ENCODE measurements at places on chromosomes 5 and 9.

DNA sequence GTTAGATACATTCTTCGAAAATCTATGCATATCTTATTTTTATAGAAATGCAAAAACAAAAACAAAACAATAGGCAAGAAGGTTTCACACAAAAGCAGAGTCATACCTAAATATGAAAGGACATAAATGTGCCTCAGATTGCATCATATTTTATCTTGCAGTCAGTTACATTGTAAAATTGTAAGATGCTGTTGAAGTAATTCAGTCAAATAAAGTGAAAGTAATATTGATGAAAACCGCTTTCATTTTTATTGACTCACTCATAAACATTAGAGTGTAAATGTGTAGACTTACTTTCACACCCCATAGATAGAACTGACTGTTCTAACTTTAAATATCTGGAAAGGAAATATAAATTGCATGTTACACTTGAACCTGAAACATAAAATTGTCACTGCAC is 931.5 kb upstream of the NUDT12 start:
- DNase-seq = no peak

DNA sequence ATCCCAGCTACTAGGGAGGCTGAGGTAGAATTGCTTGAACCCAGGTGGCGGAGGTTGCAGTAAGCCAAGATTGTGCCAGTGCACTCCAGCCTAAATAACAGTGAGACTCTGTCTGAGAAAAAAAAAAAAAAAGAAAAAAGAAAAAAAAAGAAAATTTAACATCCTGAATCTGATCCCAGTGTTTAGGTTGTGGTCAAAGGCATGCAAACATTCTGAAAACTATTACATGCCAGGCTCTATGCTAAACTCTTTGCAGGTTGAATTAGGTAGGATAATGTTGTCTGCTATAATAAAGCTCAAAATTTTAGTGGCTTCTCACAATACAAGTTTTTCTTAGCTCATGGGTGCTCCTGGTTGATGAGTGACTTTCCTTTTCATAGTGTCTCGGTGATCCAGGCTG is 367.4 kb downstream of the PSAT1 start:
- no peak for DNase-seq

DNA sequence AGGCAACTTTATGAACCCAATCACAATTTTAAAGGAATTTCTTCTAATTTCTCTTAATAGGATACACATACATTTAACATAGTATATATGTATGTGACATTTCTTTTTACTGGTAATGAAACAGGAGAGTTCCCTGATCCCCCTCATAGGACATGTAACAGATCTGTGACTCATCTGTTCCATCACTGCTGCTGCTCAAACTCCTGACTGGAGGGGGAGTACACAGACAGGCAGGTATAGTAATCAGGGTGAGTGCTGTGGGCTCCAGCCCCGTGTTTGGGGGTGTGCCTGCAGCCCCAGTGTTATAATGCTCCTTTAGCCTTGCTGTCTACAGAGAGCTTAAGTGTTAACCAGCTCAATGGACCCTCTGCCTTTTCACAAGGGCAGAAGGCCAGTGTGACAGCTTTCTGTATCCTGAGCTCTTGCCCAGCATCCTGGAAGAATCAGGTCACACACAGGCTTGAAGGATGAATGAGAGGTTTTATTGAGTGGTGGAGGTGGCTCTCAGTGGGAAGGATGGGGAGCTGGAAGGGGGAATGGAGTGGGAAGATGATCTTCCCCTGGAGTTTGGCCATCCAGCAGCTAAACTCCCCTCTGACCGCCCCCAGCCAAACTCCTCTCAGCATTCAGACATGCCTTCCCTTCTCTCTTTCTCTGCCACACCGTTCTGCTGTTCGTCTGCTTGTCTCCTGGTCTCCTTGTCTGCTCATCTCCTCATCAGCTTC is 161.3 kb downstream of the ZNF608 start:
- no peak for DNase-seq

DNA sequence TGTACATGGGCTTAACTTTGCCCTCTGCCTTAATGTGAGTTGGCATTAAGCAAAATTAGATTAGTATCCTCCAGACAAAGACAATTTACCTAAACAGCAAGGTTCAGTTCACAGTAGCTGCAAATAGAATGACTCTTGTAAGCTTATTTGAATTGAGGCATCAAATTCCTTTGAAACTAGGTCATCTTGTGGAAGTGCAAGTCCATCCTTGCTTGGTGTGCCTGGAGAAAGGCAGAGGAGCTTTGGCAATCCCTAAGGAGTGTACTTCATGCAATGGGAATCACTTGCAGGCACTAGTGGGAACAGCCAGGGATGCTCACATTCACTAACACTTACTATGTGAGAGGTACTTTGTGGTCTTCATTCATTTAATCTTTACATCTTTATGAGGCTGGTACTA is 118.3 kb downstream of the DRD1 start:
- no peak for DNase-seq

GRCh38 chr9:504921-505740 is 290.5 kb downstream of the DOCK8 start:
- no peak for DNase-seq

GRCh38 chr5:147743012-147743411 is 39.5 kb downstream of the JAKMIP2 start:
- no peak for DNase-seq

- no peak for DNase-seq
Observed at GRCh38 chr5:124279146-124279876, 467.1 kb downstream of the ZNF608 start.

DNA sequence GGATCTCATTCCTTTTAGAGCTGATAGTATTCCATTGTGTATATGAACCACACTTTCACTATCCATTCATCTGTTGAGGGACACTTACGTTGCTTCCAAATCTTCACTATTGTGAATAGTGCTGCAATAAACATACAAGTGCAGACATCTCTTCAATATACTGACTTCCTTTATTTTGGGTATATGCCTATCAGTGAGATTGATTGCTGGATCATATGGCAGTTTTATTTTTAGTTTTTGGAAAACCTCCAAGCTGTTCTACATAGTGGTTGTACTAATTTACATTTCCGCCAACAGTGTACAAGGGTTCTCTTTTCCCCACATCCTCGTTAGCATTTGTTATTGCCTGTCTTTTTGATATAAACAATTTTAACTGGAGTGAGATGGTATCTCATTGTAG is 33.8 kb upstream of the LECT2 start:
- DNase-seq = no peak

GRCh38 chr9:137333016-137333671 is 31.1 kb upstream of the NRARP start:
- no peak for DNase-seq

- DNase-seq = no peak
Observed at GRCh38 chr9:126383406-126384046, 56.9 kb downstream of the MVB12B start.

DNA sequence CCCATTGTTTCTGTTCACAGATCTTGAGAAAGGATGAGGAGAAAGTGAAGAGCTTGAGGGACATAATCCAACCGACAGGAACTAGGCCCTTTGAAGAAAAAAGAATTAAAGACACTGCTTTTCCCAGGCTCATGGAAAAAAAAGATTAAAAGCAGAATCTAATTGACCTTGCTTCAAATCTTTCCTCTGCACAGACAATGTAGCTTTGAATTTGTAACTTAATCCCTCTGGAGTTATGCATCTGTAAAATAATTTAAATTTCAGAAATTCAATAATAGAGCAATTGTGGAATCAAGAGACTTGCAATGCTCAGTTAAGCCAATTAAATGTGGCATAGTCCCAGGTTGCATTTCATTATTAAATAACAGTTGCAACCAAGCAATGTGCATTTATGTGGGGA is 64.6 kb downstream of the SVEP1 start:
- no peak for DNase-seq

GRCh38 chr5:67732921-67733320 is 482.6 kb upstream of the PIK3R1 start:
- DNase-seq = no peak

- DNase-seq = no peak
Observed at GRCh38 chr5:170536525-170536924, 32.7 kb downstream of the KCNIP1 start.

DNA sequence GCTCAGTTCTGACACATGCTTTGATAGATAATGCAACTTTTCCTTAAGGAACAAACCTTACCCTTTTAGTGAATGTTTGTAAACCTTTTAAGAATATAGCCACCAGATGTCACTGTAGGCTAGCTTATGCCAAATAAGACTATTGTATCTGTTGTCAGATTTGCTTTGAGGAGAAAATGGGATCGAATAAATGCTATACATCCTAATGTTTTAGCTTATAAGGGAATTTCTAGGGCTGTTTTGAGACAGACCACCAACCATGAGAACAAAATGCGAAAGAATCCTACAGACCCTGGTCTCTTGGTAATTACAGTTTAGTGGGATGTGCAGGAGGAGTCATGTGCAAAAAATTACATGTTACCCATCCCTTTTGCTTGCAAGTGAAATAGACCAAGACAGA is 127.6 kb upstream of the NMUR2 start:
- no peak for DNase-seq

DNA sequence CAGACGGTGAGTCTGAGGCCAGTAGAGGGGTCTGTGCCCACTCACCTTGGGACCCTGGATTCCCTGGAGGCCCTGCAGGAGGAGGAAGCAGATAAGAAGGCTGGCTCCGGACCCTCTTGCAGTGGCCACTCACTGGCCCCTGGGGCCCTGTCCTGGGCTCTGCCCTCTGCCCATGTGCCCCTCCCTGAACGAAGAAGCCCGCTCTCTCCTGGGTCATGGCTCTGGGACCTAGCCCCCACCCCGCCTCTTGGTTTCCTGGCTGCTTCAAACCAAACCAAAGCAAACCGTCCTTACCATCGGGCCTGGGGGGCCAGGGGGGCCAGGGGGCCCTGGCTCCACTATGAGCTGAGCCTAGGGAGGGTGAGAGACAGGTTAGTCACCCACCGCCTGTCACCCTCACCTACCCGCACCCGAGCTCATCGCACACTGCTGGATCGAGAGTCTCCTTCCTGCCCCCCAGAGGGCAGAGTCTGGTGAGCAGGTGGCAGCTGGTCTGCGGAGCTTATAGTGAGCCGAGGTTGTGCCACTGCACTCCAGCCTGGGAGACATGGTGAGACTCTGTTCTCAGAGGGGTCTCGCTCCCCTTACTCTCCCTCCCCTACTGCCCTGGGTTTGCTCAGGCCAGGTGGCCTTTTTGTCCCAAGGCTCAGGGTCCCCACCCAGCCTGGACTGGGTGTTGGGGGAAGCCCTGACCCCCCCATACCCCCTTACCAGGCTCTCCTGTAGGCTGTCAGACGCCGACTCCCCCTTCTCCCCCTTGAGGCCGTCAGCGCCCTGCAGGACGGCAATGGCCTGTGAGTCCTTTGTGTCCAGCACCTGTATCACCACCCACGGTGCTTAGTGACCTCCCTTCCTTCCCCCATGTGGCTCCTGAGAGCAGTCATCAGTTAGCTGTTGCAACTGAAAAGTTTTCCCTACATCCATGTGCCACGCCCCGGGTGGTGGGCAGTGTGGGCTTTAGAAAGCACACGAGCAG is 15.2 kb upstream of the PHYKPL start:
- DNase-seq = no peak

DNA sequence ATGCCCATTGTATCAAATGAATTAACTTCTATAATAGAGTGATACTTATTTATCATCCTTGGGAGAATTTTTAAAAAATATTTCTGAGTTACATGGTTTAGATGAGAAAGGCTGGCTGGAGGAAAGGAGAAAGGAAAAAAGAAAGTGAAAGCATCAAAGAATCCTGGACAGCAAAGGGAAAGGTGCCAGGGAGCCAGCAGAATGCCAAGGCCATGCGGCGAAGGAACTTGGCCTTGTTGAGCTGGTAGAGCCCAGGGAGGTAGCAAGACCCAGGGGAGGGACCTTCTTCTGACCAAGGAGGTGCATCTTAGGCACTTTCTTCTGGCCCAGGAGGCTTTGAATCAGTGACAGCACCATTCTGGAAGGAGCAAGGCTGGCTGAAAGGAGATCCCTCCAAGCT is 240.5 kb downstream of the ENC1 start:
- no peak for DNase-seq

- no peak for DNase-seq
Observed at GRCh38 chr5:61784341-61784740, 452.3 kb downstream of the ZSWIM6 start.

- no peak for DNase-seq
Observed at GRCh38 chr9:30774326-30774725, 1610.1 kb upstream of the ACO1 start.

DNA sequence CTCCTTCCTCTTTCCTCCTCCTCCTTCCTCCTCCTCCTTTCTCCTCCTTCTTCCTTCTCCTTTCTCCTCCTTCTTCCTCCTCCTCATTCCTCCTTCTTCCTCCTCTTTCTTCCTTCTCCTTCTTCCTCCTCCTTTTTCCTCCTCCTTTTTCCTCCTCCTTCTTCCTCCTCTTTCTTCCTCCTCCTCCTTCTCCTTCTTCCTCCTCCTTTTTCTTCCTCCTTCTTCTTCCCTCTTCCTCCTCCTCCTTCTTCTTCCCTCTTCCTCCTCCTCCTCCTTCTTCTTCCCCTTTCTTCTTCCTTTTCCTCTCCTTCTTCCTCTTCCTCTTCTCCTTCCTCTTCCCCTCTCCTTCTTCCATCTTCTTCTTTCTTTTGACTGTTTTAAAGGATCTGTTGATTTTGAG is 538.8 kb downstream of the TMEM38B start:
- no peak for DNase-seq

DNA sequence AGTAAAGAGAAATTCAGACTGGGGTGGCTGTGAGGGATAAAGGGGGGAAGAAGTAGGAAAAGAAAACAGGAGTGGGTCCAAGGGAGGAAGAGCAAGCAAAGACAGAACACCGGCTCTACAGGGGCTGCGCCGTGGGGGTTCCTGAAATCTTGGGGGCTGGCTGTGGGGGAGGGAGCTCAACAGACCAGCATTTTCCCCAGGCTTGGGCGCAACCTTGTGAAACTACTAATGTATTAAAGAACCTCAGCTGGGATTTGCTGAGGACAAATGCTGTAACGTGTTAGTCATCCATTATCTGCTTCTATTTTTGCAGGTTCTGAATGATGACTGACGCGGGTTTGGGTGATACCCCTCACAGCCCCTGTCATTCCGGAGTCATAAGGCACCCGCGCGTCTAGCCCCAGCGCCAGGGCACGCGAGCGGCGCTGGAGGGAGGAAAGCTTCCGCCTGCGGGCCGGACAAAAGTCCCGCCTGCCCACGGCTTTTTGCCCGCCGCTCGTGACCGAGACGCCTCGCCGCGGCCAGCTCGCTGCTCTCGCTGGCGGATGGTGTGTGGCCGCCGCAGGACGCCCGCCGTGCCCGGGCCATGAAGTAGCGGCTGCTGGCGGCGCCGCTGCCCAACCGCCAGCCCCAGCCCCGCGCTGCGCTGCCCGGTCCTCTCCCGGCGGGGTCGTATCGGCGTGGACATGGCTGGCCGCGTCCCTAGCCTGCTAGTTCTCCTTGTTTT is 110.6 kb downstream of the PAM start:
- peak; percentile 39 for DNase-seq

- no peak for DNase-seq
Observed at GRCh38 chr5:38500573-38501260, 55.7 kb downstream of the LIFR start.

- no peak for DNase-seq
Observed at GRCh38 chr5:171596391-171596878, 177.0 kb downstream of the FGF18 start.

GRCh38 chr5:149748471-149749094 is 18.5 kb downstream of the PPARGC1B start:
- DNase-seq = no peak

DNA sequence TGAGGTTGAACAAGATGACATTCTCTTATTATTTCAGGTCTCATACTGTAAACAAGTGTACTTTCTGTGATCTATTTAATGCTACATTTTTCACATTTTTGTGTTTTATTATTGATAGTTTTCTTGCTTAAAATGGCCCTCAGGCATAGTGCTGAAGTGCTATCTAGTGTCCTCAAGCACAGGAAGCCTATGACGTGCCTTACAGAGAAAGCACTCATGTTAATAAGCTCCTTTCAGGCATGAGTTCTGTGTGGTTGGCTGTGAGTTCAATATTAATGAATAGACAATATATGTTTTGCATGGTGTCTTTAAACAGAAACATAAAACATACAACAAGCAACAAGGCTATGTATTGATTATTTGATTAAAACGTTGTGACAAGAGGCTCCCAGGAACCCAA is 450.1 kb downstream of the PLK2 start:
- no peak for DNase-seq

All from stimulated activated CD8-positive, alpha-beta memory T cell treated with anti-CD3 and anti-CD28 coated beads, Interleukin-2, amount 100 ng/mL, for 48 hours (primary cell).